ENCODE measurements at places on chromosomes 1 and 21. TPM values are rescaled to one million over a fixed set of nuclear protein-coding genes. Genes with fewer than 3 reads are reported as not detected.

GRCh38 chr1:33866281-33866680, 2.4 kb downstream of the HMGB4 start:
- no peak for DNase-seq

- no peak for DNase-seq
Observed at GRCh38 chr1:94063379-94063778, 57.6 kb downstream of the ABCA4 start.

GRCh38 chr21:35222021-35222420, 172.9 kb upstream of the RUNX1 start:
- no peak for DNase-seq

- DNase-seq: no peak
Observed at GRCh38 chr1:84506729-84507453, 510 bp upstream of the GNG5 start.

GRCh38 chr1:237684236-237684635, 206.5 kb downstream of the ZP4 start:
- no peak for DNase-seq

DNA sequence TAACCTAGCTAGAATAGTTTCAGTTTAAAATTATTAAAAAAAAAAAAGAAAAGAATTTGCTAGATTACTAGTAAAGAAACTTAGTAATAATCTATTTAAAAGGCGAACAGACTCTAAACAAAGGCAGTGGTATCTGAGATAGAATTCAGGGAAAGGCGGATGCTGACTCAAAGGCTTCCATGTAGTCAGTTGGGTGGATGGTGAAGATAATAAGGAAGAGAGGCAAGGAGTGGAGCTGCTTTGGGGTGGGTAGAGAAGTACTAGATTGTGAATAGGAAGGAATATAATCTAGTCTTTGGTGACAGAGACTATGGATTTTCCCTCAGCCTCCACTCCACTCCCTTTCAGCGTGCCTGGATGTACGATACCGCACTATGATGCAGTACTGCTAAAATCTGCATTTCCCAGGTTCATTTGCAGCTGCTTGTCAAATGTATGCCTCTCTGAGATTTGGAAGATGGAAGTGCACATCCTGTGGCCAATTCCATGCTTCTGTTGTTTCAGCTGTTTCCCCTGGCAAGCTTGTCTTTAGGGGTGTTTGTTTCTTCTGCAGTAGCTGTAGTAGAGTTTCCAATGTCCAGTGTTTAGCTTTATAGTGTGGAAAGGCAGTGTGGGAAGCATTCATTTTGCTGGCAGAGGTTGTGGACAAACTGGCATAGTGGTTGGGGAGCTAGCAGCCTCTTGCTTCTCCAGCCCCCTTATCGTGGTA, 184.6 kb upstream of the NRIP1 start:
- no peak for DNase-seq

GRCh38 chr1:115251340-115251748, 86.7 kb downstream of the NGF start:
- no peak for DNase-seq

GRCh38 chr1:66182551-66183178, 351.3 kb upstream of the SGIP1 start:
- no peak for DNase-seq

DNA sequence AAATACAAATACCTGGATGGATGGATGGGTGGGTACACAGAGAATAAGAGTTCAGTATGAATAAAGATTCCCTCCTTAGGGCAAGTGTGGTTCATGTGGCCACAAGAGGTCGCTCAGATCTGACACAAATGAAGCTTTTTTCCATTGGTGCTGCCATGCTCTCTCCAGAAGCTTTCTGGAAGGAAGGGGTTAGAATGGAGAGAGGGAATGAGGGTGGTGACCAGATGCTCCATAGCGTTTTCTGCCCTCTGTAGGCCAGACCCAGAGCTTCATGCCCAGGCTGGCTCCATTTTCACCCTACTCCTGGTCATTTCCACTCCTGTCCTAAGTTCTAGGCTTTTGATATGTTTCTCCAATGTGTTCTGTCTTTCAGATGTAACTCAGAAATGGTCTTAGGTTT, 3.3 kb upstream of the FCRL6 start:
- peak; percentile 42 for DNase-seq

DNA sequence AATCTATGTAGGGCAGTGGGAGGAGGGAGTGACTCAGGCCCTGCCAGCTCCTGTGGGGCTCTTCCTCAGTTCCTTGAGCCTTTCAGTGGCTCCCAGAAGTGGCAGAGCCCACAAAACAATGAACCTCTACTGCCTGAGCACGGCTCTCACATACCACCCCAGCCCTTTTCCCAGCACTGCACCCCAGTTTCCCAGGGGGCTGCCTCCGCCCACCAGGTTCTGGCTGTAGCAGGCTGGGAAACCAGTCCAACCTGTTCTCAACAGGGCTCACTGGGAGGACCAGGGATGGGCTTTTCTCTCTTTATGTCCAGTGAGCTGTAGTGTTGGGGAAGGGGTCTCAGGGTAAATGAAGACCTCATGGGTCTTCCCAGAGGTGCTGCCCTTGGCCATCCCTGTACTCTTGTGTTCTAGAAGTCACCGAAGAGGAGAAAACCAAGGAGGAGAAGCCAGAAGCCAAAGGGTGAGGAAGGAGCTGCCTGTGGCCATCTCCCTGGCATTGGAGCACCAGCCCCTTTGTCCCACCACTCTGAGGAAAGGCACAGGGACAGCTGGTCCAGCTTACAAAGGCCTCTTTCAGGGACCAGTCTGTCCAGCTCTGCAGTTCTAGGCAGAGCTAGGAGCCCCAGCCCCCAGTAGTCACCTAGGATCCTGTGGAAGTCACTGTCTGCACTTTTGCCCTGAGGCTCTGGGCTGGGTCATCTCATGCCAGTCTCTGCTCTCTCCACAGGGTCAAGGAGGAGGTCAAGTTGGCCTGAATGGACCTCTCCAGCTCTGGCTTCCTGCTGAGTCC, 3.5 kb downstream of the MARCKSL1 start:
- no peak for DNase-seq

DNA sequence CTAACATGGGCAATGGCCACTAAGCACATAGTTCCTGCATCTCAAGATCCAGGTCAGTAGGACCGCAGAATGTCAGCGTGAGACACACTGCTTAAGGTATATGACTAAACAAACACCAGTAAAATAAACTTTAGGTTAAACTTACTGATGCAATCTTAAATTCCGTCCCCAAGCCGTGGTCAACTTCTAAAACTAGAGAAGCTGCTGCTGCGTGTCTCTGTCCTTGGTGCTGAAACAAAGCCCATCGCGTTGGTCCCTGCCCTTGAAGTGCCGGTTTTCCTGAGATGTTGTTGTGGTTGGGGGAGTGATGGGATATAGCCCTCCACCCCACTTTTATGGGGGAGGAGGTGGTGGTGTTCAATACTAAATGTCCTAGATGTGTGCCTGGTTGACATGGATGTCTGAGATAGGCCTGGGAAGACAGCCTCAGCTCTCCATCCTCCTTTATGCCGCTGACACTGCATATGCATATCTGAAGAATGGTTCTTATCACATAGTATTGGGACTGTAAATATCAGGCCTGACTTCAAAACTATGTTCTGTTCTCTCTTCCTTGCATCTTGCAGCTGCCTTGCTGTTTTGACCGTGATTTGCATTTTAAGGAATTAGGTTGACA, 72.0 kb upstream of the KCNA3 start:
- no peak for DNase-seq

DNA sequence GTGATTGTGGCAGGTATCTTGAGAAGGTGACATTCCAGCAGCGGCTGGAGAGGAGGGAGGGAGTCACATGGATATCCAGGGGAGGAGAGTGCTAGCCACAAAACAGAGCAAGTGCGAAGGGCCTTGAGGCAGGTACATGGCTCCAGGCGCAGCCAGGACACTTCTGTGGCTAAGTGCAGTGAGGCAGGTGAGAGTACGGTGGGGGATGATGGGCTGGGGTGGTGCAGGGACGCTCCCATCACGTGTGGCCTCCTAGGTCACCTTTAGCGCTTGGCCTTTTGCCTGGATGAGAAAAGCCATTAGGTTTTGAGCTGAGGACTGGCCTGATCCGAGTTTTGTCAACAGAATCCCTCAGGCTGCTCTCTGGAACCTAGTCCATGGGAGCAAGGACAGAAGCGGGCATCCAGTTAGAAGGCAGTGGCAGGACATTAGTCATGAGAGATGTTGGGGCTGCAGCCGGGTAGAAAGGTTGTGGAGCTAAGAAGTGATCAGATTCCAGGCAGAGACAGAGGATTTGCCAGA, 31.6 kb downstream of the SMYD2 start:
- no peak for DNase-seq

DNA sequence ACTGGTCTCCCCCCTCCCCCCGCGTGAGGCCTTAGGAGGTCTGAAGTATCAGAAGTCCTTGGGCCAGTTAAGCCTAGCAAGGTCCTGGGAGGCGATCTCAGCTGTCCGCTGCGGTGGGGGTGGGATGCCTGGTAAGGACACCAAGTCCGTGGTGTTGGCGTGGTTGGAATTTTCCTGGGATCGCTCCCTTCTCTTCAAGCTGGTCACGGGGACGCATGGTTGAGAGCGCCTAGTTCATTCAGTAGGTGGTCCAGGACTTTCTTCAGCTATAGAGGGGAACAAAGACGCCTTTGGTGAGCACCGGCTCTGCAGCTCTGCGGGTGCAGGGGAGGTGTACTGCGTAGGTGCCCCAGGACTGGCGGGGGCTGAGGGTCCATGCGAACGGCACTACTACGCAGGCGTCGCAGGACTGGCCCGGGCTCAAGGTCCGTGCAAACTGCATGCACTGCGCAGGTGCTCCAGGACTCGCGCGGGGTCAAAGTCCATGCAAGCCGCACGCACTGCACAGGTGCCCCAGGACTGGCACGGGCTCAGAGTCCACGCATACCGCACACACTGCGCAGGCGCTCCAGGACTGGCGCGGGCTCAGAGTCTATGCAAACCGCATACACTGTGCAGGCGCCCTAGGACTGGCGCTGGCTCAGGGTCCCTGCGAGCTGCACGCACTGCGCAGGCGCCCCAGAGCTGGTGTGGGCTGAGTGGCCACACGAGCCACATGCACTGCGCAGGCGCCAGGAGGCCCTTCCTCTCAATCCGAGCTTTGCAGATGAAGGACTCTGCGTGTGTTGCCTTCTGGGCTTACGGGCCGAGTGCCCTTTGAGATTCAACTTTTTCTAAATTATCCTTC, 36.6 kb upstream of the HMGN1 start:
- no peak for DNase-seq

DNA sequence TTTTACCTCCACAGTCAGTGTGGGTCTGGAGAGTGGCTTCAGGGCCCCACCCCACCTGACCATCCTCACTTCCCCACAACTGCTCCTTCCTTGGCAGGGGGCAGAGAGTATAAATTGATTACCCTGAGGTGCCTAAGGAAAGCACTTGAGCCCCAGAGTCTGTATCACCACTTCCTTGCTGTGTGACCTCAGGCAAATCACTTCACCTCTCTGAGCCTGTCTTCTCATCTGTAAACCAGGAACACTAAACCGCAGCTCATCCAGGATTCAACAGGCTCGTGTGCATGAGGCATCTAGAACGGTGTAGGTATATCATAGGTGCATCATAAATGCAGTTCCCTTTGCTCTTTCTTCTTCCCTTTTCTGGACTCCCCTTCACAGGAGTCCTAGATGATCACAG, 43.4 kb downstream of the GRIK3 start:
- no peak for DNase-seq

DNA sequence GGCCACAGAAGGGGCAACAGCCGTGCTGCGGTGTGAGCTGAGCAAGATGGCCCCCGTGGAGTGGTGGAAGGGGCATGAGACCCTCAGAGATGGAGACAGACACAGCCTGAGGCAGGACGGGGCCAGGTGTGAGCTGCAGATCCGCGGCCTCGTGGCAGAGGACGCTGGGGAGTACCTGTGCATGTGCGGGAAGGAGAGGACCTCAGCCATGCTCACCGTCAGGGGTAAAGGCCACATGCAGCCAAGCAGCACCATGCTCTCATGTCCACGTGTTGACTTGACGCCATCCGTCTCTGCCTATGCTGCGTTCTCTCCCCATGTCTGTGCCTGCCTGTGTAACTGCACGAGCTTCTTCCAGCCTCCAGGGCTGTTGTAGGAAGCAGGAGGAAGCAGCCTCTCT, 85.5 kb downstream of the OBSCN start:
- no peak for DNase-seq

DNA sequence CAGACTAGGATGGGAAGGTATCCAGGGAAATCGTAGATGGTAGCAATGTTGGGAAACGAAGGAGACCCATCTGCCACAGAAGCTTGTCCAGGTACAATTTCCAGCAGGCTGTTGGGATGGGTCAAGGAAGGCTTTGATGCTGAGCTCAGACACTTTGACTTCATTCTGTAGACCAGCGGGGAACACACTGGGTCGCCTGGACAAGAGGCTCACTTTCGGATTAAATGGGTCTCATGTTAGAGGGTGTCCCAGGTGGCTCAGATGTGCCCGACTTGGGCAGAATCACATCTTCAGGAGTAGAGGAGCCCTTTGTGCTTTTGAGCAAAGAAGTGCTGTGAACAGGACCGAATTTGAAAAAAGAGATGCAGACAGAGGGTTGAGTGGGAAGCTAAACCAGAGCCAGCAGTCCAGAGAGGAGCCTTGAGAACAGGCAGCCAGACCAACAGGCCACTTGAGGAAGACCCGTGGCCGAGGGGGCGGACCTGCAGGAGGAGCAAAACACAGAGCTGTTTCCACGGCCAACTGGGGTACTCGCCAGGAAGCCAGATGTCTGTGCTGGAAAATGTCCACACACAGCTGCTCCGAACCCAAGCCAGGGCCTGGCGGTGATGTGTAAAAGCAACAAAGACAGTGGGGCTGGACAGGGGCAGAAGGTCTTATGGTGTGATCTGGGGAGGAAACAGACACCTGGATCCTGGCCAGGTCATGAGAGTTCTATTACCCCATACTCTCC, 146.9 kb downstream of the AJAP1 start:
- DNase-seq: no peak

- no peak for DNase-seq
Observed at GRCh38 chr1:244239261-244239770, 188.2 kb downstream of the ZBTB18 start.

GRCh38 chr1:42935313-42935895, 23.3 kb downstream of the SLC2A1 start:
- DNase-seq: no peak

The CFHR2 gene
- total RNA-seq: not detected

The NBPF15 gene
- total RNA-seq: 20.1 TPM

The SDE2 gene
- total RNA-seq: 20.5 TPM

The WNT4 gene
- total RNA-seq: not detected

The GSTM5 gene
- total RNA-seq: 4.8 TPM

The TSACC gene
- total RNA-seq: not detected

The S100A2 gene
- 1.3 TPM for total RNA-seq

The UBE2J2 gene
- 46.0 TPM for total RNA-seq

The SLC1A7 gene
- total RNA-seq: 0.48 TPM

The CLCA4 gene
- not detected for total RNA-seq

The HIPK1 gene
- 64.6 TPM for total RNA-seq

The CCDC185 gene
- not detected for total RNA-seq

The DCST2 gene
- total RNA-seq: 0.38 TPM

The YOD1 gene
- 6.6 TPM for total RNA-seq

The S100A7 gene
- total RNA-seq: not detected

The MPL gene
- total RNA-seq: not detected

The S100A14 gene
- total RNA-seq: 1.3 TPM
